ENCODE measurements at places on chromosomes 7 and 10.

DNA sequence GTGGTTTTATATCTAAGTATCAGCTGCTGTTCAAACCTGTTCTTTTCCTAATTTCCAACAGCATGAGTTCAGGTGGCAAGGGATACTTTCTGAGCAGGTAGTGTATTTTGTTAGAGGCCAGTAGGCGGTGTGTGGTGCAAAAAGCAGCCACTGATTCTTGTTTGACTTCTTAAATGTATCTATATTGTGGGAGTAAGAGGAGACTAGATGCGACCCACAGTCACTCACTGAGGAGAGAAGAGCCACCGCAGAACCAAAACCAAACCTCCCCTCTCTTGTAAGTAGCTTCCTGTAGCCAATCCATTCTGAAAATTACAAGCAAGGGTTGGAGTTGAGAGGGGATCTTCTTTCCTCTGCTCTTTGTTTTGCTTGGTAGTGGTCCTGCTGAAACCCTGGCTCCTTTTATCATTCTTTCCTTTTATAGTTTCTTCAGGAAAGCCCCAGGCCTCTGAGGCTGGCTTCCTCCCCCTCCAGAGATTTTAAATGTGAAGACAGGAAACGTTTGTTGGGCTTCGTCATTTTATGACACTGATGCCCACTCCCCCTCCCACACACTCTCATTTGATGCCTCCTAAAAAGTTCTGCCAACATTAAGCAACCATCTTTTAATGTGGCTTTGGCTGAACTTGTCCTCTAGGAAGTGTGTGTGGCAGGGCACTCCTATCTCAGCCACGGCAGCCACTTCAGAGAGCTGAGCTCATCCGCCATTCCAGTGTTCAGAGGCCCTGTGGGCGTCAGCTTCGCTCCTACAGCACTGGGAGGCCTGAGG, 566.0 kb downstream of the SUGCT start:
- peak; percentile 68 for DNase-seq

- no peak for DNase-seq
Measured at GRCh38 chr10:104340641-104341040, 2.4 kb upstream of the ITPRIP start.

DNA sequence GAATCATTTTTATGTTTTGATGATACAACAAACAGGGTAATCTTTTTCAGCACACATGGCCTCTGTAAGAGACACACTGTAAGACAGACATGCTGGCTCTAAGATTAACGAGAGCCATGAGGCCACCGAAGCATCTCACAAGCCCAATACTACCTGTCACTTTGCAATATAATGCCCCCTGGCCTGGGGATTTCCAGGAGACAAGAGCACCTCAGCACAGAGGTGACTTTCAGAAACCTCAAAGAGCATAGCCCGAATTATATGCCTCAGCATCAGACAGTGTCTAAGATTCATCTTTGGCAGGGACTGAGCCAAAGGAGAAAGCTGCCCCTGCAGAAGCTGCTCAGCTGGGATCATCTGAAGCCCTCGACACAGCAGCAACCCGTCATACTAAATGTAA, 44.2 kb upstream of the TMEM213 start:
- no peak for DNase-seq

DNA sequence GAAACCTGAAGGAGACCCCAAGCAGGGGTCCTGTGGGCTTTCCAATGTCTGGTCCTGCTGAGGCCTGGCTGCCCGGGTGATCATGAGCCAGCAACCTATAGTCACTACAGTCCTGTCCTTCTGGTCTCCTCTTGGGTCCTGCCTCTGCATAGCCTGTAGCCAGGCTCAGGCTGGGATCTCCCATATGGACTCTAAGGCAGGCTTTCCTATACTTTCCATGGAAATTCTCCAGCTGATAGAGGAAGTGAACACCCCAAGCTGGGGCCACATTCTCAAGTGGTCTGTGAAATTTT, 26.4 kb downstream of the ANXA8 start:
- no peak for DNase-seq

DNA sequence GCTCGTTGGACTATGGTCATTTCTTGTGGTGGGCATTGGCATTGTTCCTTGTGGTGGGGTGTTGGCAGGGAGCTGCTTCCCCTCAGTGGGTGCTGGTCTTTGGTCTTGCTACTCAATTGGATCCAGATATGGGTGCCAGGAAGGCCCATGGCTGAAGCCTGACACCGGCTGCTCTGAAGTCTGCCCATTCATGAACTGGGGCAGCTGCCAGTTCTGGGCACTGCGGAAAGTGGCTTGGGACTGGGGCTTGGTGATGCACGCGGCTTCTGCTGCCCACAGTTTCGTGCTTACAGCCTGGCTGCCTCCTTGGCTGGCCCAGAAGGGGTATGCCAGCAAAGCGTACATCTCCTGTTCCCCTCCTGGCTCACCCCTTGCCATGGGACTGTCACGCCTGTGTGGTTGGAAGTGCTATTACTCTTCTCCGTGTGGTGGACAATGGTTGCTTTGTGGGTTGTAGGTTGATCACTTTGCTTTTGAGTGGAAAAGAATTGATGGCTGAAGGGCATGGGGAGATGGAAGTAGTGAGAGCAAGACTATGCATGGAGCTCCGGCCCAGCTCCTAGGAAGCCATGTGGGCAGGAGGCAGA, 54.7 kb downstream of the ADAMTS14 start:
- no peak for DNase-seq

GRCh38 chr7:32143301-32143700, 73.1 kb upstream of the PDE1C start:
- DNase-seq: peak; percentile 41

GRCh38 chr10:34408956-34409355, 406.1 kb downstream of the PARD3 start:
- no peak for DNase-seq

GRCh38 chr10:61559615-61560014, 103.1 kb upstream of the CABCOCO1 start:
- no peak for DNase-seq
